ENCODE measurements at places on chromosomes 7 and 10.

DNA sequence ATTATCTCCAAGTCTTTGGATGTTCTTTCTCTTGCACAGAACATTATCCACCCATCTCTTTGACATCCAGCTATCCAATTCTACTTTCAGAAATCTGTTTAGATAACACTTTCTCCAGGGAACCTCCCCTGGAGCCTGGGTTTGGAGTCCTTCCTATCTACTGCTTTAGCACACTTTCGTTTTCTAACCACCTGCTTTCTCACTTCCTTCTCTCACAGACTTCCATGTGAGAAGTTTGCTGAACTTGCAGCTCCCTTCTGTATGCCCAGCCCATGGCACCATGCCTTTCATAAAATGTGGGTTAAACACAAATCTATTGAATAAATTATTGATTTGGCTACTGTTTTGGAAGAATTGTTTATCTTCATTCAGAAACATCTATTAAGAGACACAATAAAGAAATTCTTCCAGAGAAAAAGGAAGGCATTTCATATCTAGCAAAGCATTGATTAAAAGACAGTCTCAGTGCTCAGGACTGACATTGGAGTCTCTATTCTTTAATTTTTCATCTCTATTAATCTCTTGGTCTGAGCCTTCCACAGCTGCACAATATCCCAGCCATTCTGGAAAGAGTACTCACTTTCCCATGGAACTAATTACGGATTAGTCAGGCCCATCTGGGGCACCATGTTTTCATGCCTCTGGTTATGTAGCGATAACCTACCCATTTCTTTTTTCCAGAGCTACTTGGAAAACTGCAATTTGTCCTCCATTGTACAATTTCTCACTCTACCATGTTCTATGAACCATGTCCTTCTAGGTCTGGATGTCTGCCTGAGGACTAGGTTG is 1077.3 kb downstream of the SORCS3 start:
- DNase-seq, result no peak

DNA sequence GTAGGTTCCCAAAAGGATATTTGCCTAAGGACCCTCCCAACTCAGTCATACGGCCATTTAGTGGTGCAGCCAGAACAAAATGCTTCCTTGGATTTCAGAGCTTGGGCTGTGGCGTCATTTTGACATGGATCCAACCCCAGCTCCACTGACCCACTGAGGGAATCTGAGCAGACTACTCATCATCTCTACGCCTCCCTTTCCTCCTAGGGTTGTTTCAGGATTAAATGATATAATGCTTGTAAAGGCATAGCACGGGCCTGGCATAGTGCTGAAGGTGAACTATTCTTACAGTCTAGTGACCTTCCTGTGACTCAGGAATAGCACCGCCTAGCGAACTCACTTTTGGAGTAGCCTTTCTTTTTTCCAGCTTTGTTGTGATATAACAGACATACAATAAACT is 70.3 kb upstream of the LOXL4 start:
- no peak for DNase-seq

- no peak for DNase-seq
Observed at GRCh38 chr7:2920956-2921652, 77.0 kb upstream of the GNA12 start.

GRCh38 chr10:25493122-25493893 is 318.5 kb downstream of the GPR158 start:
- no peak for DNase-seq

- no peak for DNase-seq
Observed at GRCh38 chr7:71488308-71488707, 356.4 kb downstream of the GALNT17 start.

Measured in activated effector memory CD4-positive, alpha-beta T cell treated with Interleukin-2 at 50 U/mL for 16 hours (primary cell).